ENCODE measurements at places on chromosomes 13 and 19. TPM values are rescaled to one million over a fixed set of nuclear protein-coding genes. Genes with fewer than 3 reads are reported as not detected.
A peak's percentile ranks its signal among the peaks of the same experiment; 100 is the strongest.

The PRX gene
- 2.8 TPM for total RNA-seq

The ITGBL1 gene
- 2.2 TPM for total RNA-seq

The VAV1 gene
- 5.0 TPM for total RNA-seq

The CEACAM21 gene
- 1.8 TPM for total RNA-seq

The VSTM1 gene
- not detected for total RNA-seq

DNA sequence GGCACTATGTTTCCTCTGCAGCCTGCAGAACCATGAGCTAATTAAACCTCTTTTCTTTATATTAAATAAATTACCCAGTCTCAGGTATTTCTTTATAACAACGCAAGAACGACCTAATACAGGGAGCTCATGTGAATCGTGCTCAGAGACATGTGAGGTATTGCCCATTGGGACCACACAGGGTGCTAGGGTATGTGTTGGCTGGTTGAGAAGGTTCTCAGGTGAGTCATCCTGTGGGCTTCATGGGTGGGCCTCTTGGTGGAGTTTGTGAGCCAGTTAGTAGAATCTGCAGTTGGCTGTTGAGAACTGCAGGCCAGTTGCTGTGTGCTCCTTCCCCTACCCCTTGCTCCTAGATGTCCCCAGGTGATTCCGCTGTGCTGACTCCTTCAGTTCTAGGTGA is 163.0 kb downstream of the HS6ST3 start:
- no peak overlapping the region for H3K4me3 ChIP-seq
- H3K27ac ChIP-seq, result no peak overlapping the region
- no peak for DNase-seq

GRCh38 chr19:52896431-52897137 is 851 bp downstream of the ZNF320 start:
- H3K27ac ChIP-seq, result no peak overlapping the region
- H3K4me3 ChIP-seq, result peak overlapping the region; percentile 60
- no peaks in the 10 kb centered on the region for H3K36me3 ChIP-seq
- DNase-seq, result peak; percentile 33
- no peaks in the 10 kb centered on the region for H3K27me3 ChIP-seq

DNA sequence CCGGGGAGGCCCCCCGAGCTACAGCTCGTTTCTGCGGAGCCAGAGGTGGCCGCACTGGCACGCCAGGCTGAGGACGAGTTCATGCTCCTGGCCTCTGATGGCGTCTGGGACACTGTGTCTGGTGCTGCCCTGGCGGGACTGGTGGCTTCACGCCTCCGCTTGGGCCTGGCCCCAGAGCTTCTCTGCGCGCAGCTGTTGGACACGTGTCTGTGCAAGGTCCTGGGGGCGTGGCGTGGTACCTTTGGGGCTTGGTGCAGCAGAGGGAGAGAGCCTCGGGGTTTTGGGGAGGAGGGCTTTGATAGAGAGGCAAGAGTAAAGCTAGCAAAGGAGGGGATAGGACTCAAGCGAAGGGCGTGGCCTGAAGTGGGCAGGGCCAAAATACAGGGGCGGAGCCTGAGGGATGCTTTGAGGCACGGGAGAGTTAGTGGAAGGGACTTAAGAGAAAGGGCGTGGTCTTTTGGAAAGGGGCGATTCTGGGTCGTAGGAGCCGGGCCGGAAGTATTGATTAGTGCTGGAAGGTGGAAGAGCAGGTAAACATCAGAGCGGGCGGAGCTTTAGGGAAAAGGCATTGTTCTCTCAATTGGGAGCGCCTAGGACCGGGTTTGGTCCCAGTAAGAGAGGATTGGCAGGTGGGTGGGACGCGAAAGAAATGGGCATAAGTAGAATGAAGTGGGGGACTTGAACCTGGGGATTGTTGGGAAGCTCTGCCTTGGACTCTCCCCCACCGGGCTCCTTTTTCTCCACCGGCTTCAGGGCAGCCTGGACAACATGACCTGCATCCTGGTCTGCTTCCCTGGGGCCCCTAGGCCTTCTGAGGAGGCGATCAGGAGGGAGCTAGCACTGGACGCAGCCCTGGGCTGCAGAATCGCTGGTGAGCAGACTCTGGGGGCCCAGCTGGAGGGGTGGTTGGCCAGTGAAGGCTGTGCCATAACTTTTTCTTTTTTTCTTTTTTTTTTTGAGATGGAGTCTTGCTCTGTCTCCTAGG is 1.2 kb downstream of the PPM1N start:
- DNase-seq, result peak; percentile 33
- H3K4me1 ChIP-seq, result peaks cover 7% of the 10 kb centered on the region
- H3K27ac ChIP-seq, result no peak overlapping the region
- no peak overlapping the region for H3K4me3 ChIP-seq
- H3K27me3 ChIP-seq, result peaks cover 3% of the 10 kb centered on the region
- H3K36me3 ChIP-seq, result no peaks in the 10 kb centered on the region

- H3K36me3 ChIP-seq, result no peaks in the 10 kb centered on the region
- H3K4me1 ChIP-seq, result no peaks in the 10 kb centered on the region
- no peaks in the 10 kb centered on the region for H3K27me3 ChIP-seq
- no peak for DNase-seq
Observed at GRCh38 chr13:24355103-24355502, 45.7 kb downstream of the C1QTNF9 start.

GRCh38 chr13:24997367-24997967 is 98.5 kb upstream of the PABPC3 start:
- no peak overlapping the region for H3K4me3 ChIP-seq
- no peaks in the 10 kb centered on the region for H3K27me3 ChIP-seq
- H3K27ac ChIP-seq, result no peak overlapping the region
- H3K36me3 ChIP-seq, result no peaks in the 10 kb centered on the region

DNA sequence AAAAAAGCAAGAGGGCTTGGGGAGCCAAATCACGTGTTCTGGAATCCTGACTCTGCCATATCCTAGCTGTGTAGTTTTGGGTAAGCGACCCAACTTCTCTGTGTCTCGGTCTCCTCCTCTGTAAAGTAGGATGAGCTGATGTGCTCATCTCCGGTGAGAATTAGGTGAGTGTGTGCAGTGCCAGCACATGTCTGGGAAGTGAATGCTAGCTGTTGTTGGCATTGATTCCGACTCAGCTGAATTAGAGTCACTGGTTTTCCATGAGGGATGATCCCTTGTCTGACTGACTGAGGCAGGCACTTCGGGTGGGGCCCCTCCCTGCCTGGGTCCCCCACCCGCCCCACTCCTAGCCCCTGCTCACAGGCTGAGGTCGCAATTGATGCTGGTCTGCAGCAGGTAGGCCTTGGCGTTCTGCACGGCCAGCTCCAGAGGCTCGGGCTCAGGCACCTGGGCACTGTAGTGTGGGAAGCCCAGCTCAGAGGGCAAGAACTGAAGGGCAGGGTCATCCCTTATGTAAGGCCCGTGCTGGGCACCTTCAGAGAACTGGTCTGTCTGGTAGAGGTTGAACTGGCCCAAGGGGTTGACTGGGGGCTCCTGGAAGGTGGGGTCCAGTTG is 835 bp downstream of the RSPH6A start:
- no peak overlapping the region for H3K4me3 ChIP-seq
- DNase-seq, result no peak
- no peaks in the 10 kb centered on the region for H3K27me3 ChIP-seq
- peaks cover 7% of the 10 kb centered on the region for H3K4me1 ChIP-seq

DNA sequence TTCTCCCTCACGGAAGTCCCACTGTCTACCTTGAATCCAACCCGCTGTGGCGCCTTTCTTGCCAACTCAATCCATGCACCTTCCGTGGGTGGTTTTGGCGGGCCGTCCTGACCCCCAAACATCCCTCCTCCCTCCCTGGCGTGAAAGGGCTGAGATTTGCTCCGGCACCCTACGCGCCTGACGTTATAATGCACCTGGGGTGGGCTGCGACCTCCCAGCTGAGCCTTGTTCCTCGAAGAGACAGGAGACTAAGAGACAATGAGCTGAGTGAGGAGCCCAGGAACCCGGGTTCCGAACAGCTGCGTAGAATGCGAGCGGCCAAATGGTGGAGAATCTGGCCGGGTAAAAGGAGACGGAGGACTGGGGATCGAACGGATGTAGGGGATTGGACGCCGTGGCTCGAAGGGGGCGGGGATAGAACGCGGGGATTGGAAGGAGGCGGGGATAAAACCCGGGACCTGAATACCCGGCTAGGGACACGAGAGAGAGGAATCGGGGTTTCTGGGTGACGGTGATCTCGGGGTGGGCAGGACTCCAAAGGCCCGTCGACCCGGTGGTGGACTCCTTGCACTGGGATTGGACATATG is at the start of gene CPT1C:
Gene CPT1C, plus strand, starts transcription at position 461 of the 587 bp plus-strand sequence. CDS start 1,137 bp downstream, outside the sequence.
- no peaks in the 10 kb centered on the region for H3K27me3 ChIP-seq
- no peaks in the 10 kb centered on the region for H3K36me3 ChIP-seq

GRCh38 chr19:18057557-18057956 is 29.2 kb downstream of the IL12RB1 start:
- no peaks in the 10 kb centered on the region for H3K27me3 ChIP-seq
- H3K4me3 ChIP-seq, result no peak overlapping the region
- H3K36me3 ChIP-seq, result no peaks in the 10 kb centered on the region
- DNase-seq, result peak; percentile 39
- no peaks in the 10 kb centered on the region for H3K4me1 ChIP-seq
